ENCODE measurements at places on chromosomes 3 and 15. TPM values are rescaled to one million over a fixed set of nuclear protein-coding genes. Genes with fewer than 3 reads are reported as not detected.

The CHRNA5 gene
- total RNA-seq: 6.9 TPM

The AQP9 gene
- not detected for total RNA-seq

The PLCB2 gene
- total RNA-seq: 1.1 TPM

The C3orf22 gene
- not detected for total RNA-seq

The CEP19 gene
- total RNA-seq: 1.3 TPM

The SAMD7 gene
- total RNA-seq: not detected

The PLSCR4 gene
- total RNA-seq: 176 TPM

The TF gene
- total RNA-seq: under 0.01 TPM

The CMTM8 gene
- total RNA-seq: 6.9 TPM

The SIDT1 gene
- 0.10 TPM for total RNA-seq

The SYNPR gene
- not detected for total RNA-seq

The SCG5 gene
- total RNA-seq: 0.57 TPM

The EOMES gene
- total RNA-seq: 0.10 TPM

The SHQ1 gene
- 15.7 TPM for total RNA-seq

The ZNF148 gene
- total RNA-seq: 31.7 TPM

All from vein endothelial cell (primary cell).